ENCODE measurements at places on chromosomes 1 and 21.

- no peak for DNase-seq
These were observed 111.2 kb upstream of the CTTNBP2NL start for GRCh38 chr1:112284796-112285195.

DNA sequence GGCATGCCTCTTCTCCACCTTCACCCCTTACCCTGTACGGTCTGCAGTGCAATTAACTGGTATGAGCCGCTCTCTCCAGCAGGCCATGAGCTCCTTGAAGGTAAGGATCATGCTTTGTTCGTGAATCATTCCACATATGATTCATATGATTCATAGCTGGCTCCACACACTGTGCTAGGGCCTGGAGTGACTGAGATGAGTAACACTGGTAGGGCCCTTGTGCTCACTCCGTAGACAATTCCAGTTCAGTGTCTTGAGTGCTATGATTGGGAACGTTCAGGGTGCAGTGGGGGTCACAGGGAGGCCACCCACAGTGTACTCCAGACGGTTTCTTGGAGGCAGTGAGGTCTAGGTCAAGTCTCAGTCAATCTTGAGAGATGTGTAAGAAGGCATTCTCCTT lies 239.8 kb downstream of the LMX1A start:
- DNase-seq = no peak

- no peak for DNase-seq
These were observed 221.7 kb downstream of the C1orf94 start for GRCh38 chr1:34398241-34398915.

DNA sequence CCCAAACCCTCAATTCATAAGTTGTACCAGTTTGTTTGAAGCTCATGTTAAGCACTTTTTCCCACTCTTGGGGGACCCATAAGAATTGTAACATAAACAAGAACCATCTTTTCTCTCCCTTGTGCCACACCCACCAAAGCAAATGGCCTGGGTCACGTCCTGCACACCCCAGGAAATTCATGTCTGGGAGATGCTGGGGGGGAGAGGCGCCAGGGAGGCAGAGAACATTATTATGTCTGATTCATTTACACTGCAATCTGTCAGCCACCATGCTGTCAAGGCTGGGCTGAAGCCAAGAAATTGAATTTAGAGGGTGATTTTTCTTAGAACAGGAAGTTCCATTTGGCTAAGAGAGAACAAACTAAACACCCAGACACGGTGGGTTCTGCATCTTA lies 37.2 kb upstream of the IPO9 start:
- DNase-seq = no peak

DNA sequence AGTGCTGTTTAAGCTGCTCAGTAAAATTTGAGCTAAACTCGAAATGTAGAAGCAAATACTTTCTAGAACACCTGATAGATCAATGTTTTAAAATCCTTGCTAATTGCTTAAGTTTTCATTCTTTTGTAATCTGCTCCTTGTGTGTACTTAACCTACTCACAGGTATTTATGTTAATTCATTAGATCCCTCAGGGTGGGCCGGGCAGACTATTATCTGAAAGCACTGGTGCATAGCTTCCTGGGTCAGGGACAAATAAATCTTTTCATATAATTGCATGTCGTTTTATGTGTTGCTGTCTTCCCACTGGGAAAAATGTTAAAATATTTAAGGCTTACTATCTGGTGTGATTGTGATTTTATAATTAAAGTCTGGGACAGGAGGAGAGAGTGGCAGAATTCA lies 440.5 kb downstream of the SMYD3 start:
- no peak for DNase-seq
